ENCODE measurements at places on chromosomes 12 and 14.

- DNase-seq, result no peak
Observed at GRCh38 chr12:54175200-54175963, 13.4 kb downstream of the SMUG1 start.

DNA sequence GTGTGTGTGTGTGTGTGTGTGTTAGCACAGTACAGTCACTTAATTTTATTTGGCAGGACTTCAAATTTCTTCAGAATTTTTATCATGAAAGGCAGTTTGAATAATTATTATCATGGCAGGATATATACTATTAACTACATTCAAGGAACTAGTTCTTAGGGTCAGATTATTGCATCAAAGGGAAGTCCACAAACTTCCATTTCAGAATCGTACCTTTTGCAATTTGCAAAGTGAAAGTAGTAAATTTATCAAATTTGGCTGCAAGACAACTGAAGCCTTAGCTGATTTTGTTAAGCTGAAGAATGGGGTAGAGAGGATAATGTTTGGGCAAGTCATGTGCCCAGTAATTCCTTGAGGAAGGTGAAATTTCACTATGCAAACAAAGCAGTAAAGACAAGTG lies 68.2 kb downstream of the PLEKHG7 start:
- no peak for DNase-seq

GRCh38 chr12:77062396-77062795 lies 3.0 kb downstream of the E2F7 start:
- no peak for DNase-seq

DNA sequence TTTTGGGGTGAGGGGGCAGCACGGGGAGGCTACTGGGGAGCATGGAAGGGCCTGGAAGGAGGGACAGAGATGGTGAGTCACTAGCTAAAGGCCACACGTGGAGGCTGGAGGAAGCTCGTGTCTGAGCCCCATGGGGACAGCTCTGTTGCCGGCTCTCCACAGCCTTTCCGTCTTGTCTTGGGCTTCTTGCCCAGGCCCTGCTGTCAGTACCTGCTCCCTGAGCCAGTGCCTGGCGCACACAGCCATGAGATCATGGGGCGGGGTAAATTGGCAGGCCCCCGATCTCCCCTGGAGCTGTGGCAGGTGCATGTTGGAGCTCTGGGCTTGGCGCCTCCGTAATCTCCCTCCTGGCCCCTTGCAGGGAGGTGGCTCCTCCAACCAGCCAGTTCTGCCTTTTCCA lies 16.1 kb upstream of the KRT80 start:
- no peak for DNase-seq

GRCh38 chr14:24310646-24311604 lies at the start of gene LTB4R:
Gene LTB4R (plus strand): TSS chr14:24311502. CDS start chr14:24315652, 4,150 bp downstream.
- peak; percentile 78 for DNase-seq

DNA sequence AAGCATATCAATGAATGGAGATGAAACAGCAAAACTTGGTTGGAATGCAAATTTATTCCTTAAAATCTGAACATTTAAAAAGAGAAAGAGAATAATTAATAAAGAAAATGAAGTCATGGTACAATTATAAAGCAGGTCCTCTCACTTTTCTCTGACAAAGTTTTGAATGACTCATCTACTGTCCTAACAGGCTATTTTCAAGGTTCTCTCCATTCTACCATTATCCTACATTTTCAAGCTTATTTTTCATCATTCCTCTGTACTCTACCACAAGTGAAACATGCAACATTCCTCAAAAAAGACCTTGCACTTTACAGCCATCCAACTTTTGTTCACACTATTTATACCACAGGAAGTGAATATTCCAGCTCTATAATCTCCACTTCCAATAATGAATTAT lies 36.9 kb upstream of the AP4S1 start:
- no peak for DNase-seq

DNA sequence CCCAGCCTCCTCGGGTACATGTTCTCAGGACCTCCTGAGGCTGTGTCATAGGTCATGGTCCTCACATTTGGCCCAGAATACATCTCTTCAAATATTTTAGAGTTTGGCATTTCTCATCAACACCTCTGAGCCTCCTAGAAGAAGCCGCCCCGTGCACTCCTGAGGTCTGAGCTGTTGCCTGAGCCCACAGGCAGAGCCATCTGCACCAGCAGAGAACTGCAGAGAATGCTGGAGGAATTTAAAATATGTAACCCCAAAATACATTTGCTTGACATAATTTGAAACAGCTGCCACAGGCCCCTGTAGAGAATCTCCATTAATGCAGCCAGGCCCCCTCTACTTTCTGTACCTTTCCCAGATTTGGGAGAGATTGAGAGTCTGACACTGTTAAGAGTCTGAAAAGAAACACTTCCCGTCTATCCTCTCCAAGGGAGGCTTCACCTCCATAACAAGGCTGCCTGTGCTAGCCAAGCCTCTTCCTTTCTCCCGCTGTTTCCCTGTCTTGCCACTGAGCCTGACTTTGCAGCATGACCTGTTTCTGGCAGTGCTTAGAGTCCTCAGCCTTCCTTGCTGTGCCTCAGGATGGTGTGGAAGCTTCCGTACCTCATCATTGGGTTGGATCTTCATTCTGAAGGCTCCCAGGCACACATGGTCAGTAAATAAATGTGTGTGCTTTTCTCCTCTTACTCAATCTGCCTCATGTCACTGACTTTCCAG lies 95.4 kb upstream of the SFSWAP start:
- DNase-seq, result no peak

GRCh38 chr14:55707365-55707804 lies 127.4 kb downstream of the KTN1 start:
- DNase-seq, result no peak

DNA sequence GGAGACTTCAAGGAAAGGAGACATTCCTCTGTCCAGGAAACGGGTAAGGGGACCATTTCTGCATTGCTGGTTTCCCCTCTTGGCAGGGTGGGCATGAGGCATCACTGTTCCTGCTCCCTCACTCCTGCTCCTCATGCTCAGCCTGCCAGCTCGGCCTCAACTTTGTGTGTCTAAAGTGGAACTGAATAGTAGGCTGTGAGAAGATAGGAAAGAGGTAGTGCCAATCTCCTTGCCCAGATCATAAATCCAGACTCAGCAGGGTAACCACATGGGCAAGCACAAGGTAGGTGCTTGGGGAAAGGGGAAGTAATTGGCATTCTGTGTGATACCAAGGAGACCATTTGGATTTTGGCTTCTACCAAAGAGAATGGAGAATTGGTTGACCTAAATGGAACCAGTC lies 2.6 kb downstream of the LTB4R start:
- no peak for DNase-seq

GRCh38 chr12:88318726-88319125 lies 176.6 kb downstream of the TMTC3 start:
- no peak for DNase-seq

- no peak for DNase-seq
Observed at GRCh38 chr12:69266036-69266635, 26.8 kb downstream of the CPSF6 start.

DNA sequence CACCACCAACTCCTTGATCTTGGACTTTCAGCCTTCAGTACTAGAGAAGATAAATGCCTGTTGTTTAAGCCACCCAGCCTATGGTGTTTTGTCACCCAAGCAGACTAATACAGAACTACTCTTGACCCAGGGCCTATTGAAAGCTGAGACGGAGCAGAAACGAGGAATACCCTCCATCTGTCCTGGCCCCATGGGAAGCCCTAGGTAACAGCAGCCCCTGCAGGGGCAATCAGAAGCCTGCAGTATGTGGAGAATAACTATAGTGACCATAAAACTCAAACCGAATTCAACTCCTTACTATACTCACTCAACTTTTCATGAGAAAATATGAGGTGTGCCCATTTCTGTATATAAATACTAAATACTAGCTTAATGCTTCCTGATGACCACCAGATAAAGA lies 307.4 kb downstream of the NUAK1 start:
- no peak for DNase-seq

DNA sequence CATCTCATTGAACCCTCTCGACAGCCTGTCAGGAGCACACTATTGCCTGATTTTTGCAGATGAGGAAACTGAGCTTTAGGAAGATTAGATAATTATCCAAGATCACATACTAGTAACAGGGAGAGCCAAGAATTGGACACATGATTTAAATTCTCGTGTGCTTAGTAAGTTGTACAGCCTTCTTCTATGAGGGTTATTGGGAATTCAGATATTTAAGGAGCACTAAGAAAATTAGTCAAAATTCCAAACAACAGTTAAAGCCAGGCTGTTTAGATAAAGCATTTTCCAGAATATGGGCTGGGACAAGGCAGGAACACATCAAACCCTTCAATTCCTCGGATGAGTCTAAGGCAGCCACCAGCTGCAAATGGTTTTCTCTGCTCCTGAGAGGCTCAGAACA lies 148.8 kb downstream of the TMEM30B start:
- no peak for DNase-seq

- DNase-seq, result no peak
Observed at GRCh38 chr12:68109444-68110217, 49.9 kb downstream of the IFNG start.

DNA sequence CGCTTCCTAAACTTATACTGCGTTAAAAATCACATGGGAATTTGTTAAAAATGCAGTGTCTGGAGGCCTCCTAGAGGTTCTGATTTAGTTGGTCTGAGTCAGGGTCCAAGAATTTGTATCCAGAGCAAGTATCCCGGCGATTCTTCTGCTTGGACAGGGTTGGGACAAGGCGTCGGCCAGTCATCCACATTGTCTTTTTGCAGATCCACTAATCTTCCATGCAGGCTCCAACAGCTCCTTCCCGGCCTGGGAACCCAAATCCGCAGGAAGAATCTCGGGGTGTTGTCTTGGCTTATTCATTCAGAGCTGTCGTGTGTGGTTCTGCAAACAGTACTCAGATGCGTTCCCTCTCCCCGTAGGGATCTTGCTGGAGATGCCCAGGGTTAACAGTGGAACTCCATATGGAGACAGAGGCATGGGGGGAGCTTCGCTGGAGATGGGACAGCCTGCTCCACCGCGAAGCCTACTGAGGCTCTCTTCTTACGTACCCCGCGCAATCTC lies 25.3 kb downstream of the GPRC5D start:
- DNase-seq, result no peak

GRCh38 chr12:6222078-6222654 lies 22.0 kb downstream of the CD9 start:
- no peak for DNase-seq

Measured in endothelial cell (in vitro differentiated cells).